ENCODE measurements at places on chromosomes 5 and 9.
A peak's percentile ranks its signal among the peaks of the same experiment; 100 is the strongest.

GRCh38 chr5:7686794-7687193 is 164.1 kb downstream of the CFAP90 start:
- no peak for DNase-seq

DNA sequence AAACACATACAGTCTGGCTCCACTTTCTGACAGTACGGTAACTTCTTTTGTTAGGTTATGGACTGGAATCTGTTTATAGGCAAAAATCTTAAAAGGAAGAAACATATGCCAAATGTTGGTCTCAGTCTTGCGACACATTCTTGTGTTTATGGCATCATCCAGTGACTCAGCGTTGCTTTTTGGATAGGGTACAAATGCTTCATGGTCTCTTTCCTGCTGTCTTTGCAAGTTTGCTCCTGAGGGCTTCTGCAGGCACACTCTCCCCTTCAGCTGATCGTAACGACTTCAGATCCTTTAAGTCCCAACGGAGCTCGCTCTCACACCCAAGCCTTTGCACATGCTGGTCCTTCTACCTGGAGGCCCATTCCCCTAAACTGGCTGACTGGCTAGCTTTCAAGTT is 23.6 kb upstream of the TNFSF8 start:
- peak; percentile 11 for DNase-seq

DNA sequence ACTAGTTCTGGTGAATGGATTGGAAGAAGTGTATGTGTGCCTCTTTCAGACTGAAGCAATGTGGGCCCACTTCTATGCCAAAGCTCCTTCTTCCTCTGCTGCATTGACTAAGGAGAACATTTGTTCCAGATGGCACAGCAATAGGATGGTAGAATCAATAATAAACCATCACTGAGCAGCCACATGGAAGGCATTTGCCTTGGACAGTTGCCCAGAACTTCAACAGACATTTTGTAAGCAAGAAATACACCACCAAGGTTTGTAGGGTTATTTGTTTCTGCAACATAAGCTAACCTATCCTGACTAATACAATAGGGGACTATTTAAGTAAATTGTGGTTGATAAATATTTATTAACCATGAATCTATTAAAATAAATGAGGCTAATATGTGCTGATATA is 37.7 kb upstream of the CSNK1G3 start:
- DNase-seq = no peak

- no peak for DNase-seq
These were observed 305.5 kb downstream of the ARRDC3 start for GRCh38 chr5:91077623-91078022.

DNA sequence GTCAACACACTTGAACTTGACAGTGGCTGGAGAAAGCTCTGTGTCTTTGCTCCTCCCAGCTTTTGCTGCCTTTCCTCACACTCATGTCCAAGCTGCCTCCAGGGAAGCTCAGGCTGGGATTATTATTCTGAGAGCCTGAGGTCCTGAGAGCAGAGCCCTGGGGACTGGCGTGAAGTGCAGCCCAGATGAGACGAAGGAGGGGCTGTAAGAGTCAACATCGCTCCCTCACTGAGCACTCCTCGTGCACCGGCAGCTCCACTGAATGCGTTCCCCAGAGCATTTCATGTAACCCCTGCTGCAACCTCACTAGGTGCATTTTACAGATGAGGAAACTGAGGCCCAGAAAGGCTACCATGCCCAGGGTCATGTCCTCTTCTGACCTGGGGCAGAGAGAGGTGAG is 63.5 kb upstream of the PHYKPL start:
- DNase-seq = no peak

GRCh38 chr5:176632745-176633144 is 2.3 kb downstream of the EIF4E1B start:
- DNase-seq = no peak

- DNase-seq = no peak
These were observed 41.2 kb downstream of the DBH start for GRCh38 chr9:133677126-133678010.
